K562 (cell line): ENCODE measurements at places on chromosomes 1 and 21. TPM values are rescaled to one million over a fixed set of nuclear protein-coding genes. Genes with fewer than 3 reads are reported as not detected.
A peak's percentile ranks its signal among the peaks of the same experiment; 100 is the strongest.

DNA sequence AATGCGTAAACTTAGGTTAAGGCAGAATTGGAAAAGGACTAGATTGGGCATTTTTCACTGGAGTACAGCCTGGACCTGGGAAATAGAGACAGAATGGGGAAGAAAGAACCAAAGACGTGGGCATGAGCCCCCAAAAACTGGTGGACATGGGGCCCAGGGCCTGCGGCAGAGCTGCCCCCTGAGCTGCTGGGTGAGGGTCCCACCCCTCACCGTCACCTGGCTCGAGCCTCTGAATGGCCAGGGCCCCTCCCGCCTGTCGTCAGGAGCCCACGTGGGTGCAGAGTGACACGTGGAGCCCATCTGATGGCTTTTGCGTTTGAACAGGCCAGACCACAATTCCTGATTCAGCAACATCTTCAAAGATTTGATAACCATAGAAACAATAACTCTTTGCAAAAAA is 360.9 kb upstream of the VAMP3 start:
- DNase-seq = no peak

GRCh38 chr1:223727541-223727940 is 15.2 kb downstream of the CAPN2 start:
- no peak for DNase-seq

DNA sequence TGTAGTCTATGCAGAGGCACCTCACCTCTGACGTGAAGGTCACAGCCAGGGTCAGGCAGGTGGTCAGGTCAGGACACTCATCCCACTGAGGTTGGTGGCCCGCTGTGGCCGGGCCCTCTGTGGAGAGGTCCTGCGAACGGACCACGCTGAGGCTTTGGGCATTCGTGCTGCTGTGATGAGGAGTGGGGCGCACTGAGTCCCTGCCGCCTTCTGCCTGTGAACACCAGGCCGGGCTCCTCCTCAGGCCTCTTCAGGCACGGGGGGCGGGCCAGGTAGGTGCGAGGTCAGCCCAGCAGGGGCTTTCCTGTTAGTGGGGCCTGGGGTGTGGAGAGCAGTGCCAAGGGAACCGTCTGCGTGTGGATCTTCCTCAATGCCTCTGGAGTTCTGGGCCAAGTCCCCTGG is 39.0 kb downstream of the COQ8A start:
- DNase-seq = no peak

GRCh38 chr1:119914071-119914470 is 17.8 kb upstream of the ADAM30 start:
- no peak for DNase-seq

Gene FBLIM1
- total RNA-seq = 0.18 and 0.24 TPM in 2 replicates

Gene GPA33
- total RNA-seq = 0.07 and 0.13 TPM in 2 replicates

- DNase-seq = no peak
These were observed 17.1 kb upstream of the PRRC2C start for GRCh38 chr1:171468120-171468750.

GRCh38 chr1:169601096-169601881 is 15.0 kb upstream of the F5 start:
- DNase-seq = peak; percentile 17

GRCh38 chr1:78229344-78229743 is 183.6 kb downstream of the GIPC2 start:
- no peak for DNase-seq

DNA sequence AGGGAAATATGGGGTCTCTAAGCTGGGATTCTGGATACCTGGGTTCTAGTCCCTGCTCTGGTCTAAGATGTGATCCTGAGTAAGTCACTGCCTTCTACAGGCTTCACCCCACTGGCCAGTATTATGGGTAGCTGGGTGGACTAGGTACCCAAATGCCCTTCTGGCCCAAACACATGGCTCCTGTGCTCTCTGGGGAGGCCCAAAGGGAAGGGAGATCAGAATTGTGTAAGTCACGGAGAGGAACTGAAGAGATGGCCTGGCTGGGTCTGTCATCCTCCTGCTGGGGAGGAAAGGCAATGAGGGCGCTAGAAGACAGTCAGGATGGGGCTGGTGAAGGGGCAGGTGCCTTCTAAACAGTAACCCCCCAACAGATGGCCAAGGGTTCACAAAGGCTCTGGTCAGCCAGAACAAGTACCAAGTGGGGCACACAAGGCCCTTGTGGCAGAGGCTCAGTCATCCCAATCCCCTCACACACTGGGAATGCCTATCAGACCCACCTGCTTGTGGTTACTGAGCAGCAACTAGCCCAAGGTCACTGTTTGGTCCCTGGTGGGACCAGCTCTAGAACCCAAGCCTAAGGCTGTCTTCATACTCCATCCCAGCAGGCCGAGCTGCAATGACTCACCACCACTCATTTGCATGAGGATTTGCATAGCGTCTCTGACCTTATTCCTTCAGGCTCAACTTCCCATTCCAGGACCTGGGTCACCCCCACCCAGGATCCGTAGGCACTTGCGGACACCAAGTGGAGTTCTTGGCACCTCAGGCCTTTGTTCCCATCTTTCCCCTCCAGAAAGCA is 9.2 kb downstream of the MEF2D start:
- peak; percentile 52 for DNase-seq

GRCh38 chr1:52328615-52329014 is 37.4 kb downstream of the CC2D1B start:
- peak; percentile 12 for DNase-seq

DNA sequence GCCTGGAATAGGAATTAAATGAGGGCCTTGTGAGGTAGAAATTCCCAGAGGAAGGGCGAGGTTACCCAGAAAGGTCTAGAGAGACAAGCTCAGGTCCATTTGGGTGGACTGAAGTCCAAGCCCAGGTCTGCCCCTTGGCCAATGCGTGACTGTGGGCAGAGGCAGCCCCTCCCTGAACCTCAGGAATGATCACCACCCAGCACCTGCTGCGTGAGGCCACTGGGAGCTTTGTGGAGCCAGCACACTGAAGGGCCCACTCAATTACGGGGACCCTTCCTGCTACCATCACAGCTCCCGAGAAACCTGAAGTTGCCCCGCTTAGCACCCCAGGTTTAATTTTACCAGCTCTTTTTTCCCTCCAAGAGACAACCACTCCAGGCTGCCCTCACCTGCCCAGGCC is 6.5 kb upstream of the MATN1 start:
- DNase-seq = no peak

DNA sequence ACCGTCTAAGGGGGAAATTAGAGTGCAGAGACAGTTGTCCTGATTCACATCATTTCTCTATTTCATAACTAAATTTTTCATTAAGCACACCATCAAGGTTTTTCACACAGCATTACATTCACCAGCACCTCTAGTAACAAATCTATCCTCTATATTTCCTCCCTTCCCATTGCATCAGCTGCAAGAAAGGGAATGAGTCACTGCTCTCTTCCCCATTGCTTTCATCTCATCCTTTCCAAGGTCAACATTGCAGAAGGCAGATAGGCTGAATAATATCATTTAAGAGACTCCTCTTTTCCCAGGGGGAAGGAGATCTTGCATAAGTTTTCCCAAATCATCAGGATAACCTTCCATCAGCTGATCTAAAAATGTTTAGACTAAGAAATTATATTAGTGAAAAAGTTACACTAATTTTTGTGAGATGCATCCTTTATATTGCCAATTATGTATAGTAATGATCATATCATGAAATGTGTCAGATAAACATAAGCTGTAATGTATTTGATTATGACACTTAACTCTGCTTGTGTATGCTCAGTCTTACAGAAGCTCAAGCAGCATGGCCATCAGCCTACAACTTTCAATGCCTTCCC is 4.3 kb downstream of the INTS7 start:
- no peak for DNase-seq

DNA sequence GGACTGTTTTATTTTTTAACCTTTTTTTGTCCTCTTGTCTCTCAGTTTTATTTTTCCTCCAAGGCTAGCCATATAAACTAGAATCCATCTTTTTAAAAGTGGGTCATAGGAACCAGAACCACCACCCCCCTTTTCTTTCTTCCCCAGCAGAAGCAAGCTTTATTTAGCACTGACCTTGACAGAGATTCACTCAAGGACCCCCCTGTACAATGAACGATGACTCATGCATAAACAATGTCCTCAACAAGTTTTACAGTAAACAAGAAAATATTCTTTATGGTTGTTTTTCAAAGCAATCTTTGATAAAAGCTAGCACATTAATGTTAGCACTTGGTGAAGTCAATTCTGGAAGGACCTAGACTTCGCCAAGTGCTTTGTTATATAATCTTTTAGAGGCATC is 14.1 kb downstream of the PKN2 start:
- DNase-seq = no peak

Gene PRAMEF12
- not detected in 2 replicates for total RNA-seq

- DNase-seq = peak; percentile 15
These were observed 71.4 kb upstream of the GCLM start for GRCh38 chr1:93980320-93981273.

Gene TLR5
- 1.8 and 2.8 TPM in 2 replicates for total RNA-seq

Gene TRIM67
- 0.36 and 0.60 TPM in 2 replicates for total RNA-seq

DNA sequence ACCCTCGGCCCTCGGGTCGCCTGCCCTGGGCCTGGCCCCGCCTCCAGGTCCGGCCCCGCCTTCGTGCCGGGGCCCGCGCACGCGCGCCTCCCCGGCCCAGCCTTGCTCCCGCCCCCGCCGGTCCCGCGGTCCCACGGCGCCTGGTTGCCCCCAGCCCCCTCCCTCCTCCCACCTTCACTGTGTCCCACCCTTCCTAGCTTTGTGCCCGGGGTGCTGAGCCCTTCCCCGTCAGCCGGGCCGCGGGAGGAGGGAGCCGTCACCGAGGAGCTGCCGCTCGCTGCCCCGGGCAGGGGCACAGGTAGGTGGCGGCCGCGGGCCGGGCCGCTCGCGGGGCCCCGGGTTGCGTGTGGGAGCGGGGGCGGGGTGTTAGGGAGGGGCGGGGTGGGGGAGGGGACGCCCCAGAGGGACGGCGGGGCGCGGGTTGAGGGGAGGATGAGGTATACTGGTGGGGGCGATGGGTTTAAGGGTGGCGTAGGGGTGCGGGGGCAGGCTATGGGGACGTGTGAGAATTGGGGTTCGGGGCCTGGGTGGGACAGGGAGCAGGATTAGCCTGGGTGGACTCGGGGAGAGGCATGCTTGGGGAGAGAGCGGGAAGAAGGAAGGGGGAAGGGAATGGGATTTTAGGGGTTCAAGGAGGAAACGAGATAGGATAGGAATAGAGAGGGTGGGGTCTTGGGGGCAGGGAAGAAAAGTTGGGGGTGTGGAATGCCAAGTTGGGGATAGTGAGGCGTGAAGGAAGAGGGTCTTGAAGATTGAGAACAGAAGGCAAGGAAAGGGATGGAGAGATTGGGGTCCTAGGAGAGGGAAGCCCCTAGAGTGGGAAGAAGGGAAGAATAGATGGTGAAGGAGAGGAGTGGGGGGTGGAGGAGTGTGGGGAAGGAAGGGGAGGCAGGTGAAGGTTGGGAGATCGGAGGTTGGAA is at the start of gene LRRC42:
Gene LRRC42, plus strand, starts transcription at position 99 of the 920 bp plus-strand sequence. CDS start 5,650 bp downstream, outside the sequence.
- peak; percentile 99 for DNase-seq

DNA sequence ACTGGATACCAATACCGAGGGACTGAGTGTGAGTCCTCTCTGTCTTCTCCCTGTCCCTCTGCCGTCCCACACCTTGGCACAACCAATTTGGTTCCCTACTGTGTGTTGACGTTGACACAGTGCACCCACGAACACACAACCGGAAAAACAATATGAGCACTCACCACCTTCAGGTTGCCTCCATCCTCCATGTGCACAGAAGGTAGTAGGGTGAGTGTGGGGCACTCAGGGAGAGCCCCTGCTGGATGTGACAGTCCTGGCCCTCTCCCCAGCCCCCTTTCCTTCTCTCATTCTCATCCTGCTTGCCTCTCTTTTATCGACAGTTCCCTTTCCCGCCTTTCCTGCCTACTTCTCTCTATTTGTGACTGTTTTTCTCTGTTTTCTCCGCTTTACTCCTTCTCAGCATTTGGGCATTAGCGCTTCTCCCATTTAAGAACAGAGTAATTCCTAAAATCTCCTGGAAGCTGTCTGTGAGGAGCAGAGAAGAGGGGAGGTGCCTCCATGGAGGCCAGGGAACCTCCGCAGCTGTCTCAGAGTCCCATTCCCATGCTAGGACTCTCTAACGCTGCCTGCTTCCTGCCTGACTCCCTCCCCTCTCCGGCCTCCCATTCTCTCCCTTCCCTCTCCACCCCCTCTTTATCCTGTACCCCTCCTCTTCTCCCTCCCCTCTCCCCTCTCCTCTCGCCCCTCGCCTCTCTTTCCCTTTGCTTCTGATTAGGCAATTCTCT is 16.4 kb downstream of the CADM3 start:
- no peak for DNase-seq

DNA sequence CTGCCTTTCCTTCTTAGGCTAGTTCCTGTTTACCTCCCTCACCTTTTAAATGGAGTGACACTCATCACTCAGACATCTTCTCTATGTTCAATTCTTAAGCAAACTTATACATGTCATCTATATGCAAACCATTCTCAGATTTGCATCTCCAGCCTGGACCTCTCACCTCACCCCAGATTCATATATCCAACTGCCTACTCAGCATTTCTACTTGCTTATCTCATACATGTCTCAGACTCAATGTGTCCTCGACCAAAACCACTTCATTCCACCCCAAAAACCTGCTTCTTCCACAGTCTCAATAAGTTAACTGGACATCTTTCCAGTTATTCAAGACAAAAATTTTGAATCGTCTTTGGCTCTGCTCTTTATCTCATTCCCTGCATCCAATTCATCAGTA is 62.6 kb downstream of the ERICH3 start:
- no peak for DNase-seq

DNA sequence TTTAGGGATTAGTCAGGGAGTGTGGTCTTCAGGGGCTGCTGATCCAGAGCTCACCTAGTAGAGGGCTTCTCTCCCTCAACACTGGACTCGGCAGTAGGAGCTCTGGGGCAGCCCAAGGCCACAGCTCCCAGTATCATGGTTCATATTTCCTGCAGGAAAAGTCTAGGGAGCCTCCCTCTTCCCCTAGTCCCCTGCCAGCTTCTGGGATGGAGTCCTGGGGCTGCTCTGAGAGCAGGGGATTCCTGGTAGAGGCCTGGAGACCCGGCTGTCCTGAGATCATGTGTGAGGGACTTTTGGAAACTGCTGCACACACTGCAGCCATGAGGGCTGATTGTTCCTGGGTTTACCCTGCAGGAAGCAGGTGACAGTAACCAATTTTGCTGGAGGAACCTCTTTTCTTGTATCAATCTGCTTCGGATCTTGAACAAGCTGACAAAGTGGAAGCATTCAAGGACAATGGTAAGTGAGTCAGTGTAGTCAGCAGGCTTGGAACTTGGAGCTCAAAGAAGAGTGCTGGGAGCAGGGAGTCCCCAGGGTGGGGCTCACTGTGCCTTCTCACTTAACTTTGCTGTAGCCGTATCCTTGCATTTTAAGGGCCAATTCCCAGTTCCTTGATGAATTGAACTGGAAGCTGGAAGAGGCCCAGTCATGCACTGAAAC is 16.3 kb downstream of the STRIP1 start:
- no peak for DNase-seq
